Thoracic aorta (tissue), 2 donors: ENCODE measurements at places on chromosomes 2 and 18. TPM values are rescaled to one million over a fixed set of nuclear protein-coding genes. Genes with fewer than 3 reads are reported as not detected.

The OTOS gene
- total RNA-seq: not detected

DNA sequence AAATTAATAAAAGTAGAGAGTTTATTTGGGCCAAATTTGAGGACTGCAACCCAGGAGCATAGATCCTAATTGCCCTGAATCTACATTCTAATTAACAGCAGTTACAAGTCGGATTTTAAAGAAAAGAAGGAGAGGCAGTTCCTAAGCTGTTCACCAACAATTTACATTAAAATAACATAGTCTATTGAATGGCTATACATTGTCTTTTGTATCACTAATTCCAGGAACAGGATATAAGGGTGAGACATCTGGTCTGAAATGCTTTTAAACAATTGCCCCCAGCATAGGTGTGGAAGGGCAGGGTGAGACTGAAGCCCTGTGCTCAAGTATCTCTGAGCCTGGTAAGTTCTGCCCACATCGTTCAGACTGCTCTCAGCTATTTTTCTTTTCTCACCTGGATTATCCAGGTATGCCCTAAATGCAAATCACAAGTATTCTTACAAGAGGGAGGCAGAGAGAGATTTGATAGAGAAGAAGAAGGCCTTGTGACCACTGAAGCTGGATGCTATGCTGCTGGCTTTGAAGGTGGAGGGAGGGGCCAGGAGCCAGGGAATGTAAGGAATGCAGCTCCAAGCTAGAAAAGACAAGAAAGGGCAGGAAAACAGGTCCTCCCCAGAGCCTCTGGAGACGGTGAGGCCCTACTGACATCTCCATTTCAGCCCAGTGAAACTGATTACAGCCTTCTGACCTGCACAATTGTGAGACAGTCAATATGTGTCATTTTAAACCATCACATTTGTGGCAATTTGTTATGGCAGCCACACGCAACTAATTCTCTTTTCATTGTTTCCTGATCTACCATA is 189.4 kb upstream of the ARL4C start:
- H3K27me3 ChIP-seq: no peaks in the 10 kb centered on the region
- H3K27ac ChIP-seq: no peak overlapping the region
- peaks cover 8% of the 10 kb centered on the region for H3K4me1 ChIP-seq
- DNase-seq: no peak
- H3K36me3 ChIP-seq: no peaks in the 10 kb centered on the region
- no peak overlapping the region for H3K4me3 ChIP-seq

DNA sequence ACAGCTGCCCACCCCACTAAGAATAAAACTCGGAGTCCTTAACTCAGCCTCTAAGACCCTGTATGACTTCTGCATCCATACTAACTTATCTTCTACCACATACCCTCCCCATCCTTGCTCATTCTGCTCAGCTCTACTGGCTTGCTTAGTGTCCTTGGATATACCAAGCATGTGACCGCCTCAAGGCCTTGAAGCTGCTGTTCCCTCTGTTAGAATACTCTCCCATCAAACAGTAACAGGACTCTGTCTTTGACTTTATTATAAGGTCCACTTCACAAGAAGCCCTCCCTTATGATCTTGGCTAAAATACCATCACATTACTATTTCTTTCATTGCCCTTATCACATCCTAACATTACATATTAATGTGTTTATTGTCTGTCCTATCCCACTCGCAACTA is 117.3 kb downstream of the DYM start:
- no peaks in the 10 kb centered on the region for H3K27me3 ChIP-seq
- no peaks in the 10 kb centered on the region for H3K4me1 ChIP-seq
- H3K36me3 ChIP-seq: no peaks in the 10 kb centered on the region
- H3K4me3 ChIP-seq: no peak overlapping the region

- no peaks in the 10 kb centered on the region for H3K27me3 ChIP-seq
- no peak for DNase-seq
- H3K4me3 ChIP-seq: no peak overlapping the region
- H3K4me1 ChIP-seq: no peaks in the 10 kb centered on the region
- H3K27ac ChIP-seq: no peak overlapping the region
- no peaks in the 10 kb centered on the region for H3K36me3 ChIP-seq
Observed at GRCh38 chr2:164515734-164516133, 105.5 kb downstream of the GRB14 start.

GRCh38 chr2:2178921-2179320 is 152.2 kb downstream of the MYT1L start:
- no peaks in the 10 kb centered on the region for H3K4me1 ChIP-seq
- no peaks in the 10 kb centered on the region for H3K27me3 ChIP-seq
- no peak overlapping the region for H3K27ac ChIP-seq
- no peak overlapping the region for H3K4me3 ChIP-seq
- DNase-seq: no peak
